ENCODE measurements at places on chromosomes 1 and 21.

GRCh38 chr1:235670157-235670776 lies 20.7 kb upstream of the GNG4 start:
- no peak for DNase-seq

DNA sequence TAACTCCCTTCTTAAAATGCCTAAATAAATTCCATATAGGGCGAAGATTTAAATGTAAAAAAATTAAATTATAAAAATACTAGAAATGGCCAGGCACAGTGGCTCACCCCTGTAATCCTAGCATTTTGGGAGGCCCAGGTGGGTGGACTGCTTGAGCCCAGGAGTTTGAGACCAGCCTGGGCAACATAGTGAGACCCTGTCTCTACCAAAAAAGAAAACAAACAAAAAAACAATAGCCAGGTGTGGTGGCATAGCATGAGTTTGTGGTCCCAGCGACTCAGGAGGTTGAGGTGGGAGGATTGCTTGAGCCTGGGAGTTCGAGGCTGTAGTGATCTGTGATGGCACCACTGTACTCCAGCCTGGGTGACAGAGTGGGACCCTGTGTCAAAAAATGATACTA lies 17.8 kb downstream of the SORT1 start:
- no peak for DNase-seq

DNA sequence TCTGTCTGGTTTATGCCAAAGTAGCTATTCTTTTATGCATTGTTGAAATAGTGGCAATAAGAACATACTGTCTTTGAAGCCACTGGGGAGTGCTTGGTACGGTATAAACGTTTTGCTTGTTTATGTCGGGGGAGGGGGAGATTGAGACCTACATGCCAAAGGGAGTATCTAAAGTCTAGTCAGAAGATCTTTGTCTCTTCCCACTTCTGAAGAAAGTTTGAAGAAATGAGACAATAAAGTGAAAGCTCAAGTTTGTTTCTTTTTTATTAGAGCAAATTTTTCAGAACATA lies 6.8 kb downstream of the AKIRIN1 start:
- no peak for DNase-seq

- no peak for DNase-seq
Observed at GRCh38 chr1:44433209-44433608, 28.2 kb downstream of the RNF220 start.

GRCh38 chr1:94012708-94013366 lies 103.6 kb upstream of the GCLM start:
- no peak for DNase-seq

- no peak for DNase-seq
Observed at GRCh38 chr1:241600496-241600901, 39.7 kb downstream of the CHML start.

DNA sequence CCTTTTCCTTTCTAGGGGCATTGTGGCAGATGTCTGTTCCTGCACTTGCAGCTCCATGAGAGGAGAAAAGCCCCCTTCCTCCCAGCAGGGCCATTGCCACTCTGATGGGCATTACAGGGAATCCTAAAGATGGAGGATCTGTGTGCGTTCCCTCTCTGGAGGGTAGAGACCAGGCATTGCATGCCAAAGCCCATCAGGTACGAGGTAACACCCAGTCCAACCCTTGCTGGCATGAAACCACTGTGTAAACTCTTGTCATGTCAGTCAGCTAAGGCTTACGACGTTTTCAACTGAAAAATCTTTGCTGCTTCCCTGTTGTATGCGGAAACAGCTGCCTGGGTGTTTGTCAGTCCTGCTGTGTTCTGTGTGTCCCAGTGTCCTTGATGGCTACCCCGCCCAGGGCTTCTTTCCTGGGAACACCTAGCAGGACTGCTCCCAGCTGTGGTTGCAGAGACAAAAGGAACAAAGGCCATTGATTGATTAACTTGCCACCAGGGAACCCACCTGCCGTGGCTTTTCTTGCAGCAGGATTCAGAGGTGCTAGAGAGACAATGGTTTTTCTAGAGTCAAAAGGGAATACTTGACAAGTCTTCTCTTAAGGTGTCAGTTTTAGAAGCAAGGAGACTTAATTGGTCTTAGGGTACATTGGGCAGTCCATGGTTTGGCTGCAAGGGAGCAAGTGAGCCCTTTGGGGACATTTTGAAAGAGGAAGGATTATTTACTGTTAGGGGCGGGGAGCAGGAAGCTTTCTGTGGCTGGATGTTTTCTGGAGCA lies 24.6 kb downstream of the B3GALT5 start:
- no peak for DNase-seq

DNA sequence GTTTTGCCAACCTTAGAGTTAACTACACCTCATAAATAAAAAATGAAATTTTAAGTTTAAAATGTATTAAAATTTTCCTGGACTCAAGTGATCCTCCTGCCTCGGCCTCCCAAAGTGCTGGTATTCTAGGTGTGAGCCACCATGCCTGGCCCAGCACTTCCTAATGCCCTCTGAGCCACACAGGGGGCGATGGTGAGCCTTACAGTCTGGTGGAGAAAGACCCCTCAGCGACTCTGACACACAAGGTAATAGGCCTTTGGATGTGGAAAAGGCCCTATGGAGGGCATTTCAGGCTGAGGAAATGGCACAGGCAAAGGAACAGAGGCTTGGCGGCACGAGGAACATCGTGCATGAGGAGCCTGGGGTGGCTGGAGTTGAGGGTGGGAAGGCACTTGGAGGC lies 6.7 kb downstream of the CITED4 start:
- DNase-seq: no peak

DNA sequence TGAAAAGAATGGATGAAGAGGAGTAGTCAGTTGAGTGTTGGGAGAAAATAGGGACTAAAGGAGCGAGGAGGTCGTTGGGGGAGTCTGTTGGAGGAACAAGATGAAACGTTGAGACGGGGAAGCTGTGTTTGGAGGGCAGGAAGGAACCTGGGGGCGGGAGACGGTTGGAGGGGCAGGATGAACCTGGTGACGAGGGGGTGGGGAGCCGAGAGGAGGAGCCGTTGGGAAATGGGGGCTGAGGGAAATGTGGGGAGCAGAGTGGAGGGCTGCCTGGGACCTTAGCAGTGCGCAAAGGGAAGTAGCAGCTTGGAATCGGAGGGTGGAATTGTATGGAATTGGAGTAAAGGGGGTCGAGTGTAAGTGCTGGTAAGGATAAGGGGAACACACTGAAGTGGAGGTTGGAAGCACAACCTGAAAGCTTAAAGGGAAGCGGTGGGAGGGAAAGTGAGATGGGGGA lies 630 bp downstream of the MTF2 start:
- no peak for DNase-seq

- DNase-seq: no peak
Observed at GRCh38 chr1:58926152-58926551, 142.3 kb upstream of the JUN start.

- DNase-seq: no peak
Observed at GRCh38 chr1:205013683-205014367, 29.2 kb upstream of the CNTN2 start.

GRCh38 chr1:10716840-10717239 lies 79.6 kb downstream of the CASZ1 start:
- no peak for DNase-seq

DNA sequence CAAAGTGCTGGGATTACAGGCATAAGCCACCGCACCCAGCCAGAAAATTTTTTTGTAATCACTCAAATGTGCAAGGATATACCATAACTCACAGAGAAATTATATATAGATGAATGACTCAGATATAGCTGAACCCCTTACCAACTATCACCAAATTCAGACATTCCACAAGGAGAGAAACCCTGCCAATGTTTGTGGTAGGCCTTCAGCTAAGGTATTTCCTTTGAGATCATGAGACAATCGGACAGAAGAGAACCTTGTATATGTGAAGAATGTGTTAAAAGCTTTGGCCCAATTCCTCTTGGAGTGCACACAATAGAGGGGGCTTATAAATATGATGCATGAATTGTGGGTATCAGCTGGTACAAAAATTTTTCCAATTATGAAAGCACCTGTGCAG lies 50.7 kb downstream of the ZNF684 start:
- DNase-seq: no peak

DNA sequence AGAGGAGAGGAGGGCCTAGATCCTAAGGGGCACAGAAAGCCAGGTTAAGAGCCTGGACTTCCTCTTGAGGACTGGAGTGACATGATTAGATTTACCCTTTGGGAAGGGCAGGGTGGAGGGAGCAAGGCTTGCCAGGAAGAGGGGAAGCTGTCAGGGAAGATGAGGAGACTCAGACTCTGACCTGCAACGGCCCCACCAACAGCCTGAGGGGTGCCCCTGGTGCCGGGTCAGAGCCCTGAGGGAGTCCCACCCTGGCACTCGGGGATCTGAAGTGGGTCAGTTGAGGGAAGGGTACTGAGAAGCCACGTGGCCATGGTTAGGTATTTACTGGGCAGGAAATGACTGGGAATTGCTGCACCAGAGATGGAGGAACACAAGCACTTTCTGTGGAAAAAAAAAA lies 9.8 kb downstream of the ECE1 start:
- DNase-seq: no peak

GRCh38 chr1:117681093-117681900 lies 75.4 kb downstream of the TENT5C start:
- no peak for DNase-seq

GRCh38 chr1:113747376-113747775 lies 11.9 kb downstream of the PHTF1 start:
- DNase-seq: no peak

DNA sequence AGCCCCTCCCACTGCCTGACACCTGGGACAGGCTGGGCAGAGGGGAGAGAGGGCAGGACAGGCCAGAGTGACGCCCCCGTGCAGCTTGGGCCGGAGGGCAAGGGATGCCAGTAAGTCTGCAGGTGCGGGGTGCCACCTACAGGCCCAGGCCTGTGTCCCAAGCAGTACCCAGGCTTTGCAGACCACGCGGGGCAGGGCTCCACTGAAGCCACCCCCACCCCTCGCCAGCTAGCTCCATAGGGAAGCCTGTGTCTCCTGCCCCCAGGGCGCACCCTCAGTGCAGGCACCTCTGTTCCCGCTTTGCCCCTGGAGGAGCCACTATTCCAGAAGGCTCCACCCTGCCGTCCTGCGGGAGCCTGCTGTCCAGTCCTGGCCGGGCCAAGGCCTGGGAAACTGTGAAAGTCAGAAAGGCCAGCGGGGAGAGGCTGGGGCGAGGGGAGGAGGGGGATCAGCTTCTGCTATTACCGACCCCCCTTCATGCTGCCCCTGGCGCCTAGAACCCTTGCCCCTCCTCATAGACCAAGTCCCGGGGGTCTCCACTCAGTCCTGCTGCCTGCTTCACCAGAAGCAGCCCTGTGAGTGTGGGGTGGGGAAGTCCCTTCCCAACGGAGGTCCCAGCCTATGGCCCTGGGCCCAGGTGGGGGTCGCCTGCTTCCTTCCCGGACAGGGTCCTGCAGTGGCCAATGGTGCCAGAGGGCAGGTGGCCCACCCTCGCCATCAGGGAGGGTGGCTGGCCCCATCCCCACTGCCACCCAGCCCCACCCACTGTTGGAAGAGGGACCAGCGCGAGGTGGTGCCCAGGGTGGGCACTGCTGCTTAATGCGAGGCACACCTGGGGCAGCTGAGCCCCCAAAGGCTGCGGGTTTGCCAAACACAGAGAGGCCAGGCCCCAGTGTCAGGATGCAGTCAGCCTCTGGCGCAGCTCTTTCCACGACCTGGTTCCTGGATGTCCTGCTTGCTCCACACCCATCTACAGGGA lies 54.4 kb downstream of the KCNAB2 start:
- no peak for DNase-seq

DNA sequence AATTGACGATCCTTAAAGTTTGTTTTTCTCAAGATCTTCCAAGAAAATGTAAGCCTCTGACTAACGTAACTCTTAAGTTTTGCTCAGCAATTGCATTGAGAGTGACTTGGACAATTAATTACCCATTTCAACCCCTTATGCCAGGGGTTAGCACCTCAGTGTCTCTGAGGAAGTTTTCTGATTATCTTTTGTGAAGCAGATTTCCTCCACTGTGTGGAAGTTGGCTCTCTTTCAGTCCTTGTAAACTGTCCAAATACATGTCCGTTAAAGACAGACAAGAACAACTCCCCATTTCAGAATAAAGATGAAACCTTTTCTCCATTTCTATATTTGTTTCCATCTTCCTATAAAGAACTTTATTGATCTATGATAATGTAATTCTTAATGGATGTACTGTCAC lies 296.4 kb upstream of the FMN2 start:
- DNase-seq: no peak

- no peak for DNase-seq
Observed at GRCh38 chr1:22411589-22411988, 40.1 kb upstream of the ZBTB40 start.

DNA sequence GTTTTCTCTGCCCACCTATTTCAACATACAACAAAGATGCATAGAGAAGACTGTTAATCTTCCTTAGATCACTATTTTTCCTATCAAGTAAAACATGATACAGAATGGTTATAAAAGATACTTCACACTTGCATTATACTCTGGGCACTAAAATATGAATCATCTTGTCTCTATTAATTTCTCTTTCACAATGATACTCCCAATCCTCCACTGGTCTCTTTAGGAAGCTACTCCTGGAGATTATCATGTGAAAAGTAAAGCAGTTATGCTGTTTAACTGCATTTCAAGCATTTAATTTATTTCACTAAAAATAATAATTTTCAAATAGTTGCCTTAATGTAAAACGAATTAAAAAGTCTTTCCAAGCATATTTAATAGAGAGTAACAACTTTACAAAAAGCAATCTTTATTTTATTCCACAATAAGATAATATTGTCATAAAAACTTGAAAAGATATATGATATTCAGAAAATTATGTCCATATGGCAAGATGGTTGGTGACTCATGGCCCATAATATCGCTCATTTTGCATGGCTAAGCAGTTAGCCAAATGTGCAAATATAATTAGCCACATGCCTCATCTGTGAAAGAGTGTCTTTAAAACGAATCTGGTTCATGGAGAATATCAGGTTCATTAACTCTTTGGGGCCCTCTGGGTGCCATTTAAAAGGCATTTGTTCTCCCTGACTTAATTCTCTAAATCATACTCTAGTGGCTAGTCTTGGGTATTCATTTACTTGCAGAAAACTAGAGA lies 1569.0 kb upstream of the B3GALT2 start:
- no peak for DNase-seq

Measured in stimulated activated CD4-positive, alpha-beta T cell treated with anti-CD3 and anti-CD28 coated beads, TNF-alpha, amount 100 ng/mL, for 1 hour (primary cell).